ENCODE measurements at places on chromosomes 5 and 9.

DNA sequence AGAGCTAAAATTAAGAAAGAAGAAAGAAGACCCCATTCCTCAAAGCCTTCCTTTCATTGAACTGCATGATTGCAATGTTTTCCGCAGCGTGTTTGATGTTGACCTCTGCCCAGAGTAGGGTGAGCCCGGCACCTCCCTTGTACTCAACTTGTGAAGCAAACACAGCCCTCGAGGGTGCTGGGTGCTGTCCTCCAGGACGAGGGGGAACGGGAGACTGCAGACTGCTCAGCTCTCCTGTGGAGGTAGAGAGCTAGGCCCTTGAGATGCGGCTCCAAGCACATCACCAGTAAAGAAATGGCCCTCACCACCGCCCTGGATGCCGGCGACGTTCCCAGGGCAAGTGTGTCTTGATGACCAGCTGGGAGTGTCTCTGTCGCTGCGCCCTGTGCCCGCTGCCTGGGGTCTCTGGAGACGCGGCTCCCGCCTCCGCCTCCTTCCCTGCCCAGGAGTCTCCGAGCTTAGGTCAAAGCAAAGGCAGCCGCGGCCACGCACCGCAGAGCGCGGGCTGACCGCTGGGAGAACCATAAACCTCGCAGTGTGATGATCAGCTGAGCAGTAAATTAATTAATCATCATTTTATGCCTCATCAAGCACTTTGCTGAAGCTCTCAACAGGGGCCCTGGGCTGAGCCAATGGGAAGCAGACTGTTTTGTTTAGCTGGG is 108.7 kb downstream of the IRX2 start:
- no peak for DNase-seq

DNA sequence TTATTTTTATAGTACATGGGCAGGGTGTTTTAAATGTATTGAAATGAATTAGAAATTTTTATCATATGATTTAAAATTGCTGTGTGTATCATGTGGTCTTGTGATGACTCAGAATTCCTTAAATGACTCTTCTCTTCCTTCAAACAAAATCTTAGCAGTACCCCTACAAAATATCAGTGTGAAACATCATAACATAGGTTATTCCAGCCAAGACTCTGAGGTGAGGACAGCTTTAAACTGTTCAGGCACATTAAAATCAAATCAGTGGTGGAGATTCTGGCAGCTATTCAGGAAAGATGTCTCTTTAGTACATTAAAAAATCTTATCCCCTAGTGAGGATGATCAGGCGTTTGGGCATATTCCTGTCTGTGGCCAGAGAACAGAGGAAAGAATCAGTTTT is 174.0 kb downstream of the MAN2A1 start:
- DNase-seq, result no peak

- DNase-seq, result no peak
These were observed 371.9 kb downstream of the EBF1 start for GRCh38 chr5:158727771-158728311.

GRCh38 chr5:152058267-152058666 is 133.6 kb upstream of the GLRA1 start:
- no peak for DNase-seq

DNA sequence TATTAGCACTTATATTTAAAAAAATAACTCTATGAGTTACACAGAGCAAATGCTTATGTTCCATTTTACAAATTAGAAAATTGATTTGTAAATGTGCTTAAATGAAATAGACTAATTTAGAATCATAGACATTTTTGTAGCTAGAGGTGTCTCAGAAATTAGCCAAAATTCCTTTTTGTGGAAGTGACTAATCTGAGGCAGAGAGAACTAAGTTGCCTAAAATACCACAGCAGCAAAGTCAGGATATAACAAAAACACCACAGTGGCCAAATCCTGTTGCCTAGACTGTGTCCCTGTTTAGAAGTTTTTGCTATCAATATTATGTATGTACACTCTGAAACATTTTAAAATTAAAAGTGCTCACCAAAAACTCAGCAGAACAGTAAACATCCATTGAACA is 18.7 kb downstream of the ADAMTSL1 start:
- no peak for DNase-seq

- no peak for DNase-seq
These were observed 5.2 kb downstream of the BASP1 start for GRCh38 chr5:17222664-17223063.

GRCh38 chr5:142863856-142864255 is 93.7 kb downstream of the ARHGAP26 start:
- DNase-seq, result no peak

DNA sequence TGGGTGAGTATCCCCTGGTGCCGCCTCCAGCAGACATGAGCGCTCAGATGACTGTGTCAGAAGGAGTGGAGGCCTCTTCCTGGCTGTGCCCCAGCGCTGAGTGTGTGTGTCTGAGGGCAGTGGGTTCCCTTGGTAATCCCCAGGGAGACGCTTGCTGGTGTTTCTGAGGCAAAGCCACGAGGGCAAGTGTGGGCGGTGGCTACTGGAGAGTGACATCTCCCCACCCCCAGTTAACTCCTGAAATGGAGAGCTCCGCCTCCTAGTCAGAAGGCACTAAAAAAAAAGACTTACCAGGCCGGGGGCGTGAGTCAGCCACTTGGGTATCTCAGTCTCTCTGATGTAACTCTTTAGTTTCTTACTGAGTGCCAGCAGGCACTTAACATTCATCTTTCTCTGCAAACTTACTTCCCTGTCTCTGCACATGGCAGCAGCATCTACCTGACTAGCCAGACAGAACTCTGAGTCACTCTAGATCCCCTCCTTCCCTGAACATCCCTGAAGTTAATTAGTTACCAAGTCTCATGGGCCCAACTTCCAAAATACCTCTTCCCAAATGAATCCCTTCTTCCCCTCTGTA is 19.3 kb downstream of the ORM2 start:
- peak; percentile 96 for DNase-seq

DNA sequence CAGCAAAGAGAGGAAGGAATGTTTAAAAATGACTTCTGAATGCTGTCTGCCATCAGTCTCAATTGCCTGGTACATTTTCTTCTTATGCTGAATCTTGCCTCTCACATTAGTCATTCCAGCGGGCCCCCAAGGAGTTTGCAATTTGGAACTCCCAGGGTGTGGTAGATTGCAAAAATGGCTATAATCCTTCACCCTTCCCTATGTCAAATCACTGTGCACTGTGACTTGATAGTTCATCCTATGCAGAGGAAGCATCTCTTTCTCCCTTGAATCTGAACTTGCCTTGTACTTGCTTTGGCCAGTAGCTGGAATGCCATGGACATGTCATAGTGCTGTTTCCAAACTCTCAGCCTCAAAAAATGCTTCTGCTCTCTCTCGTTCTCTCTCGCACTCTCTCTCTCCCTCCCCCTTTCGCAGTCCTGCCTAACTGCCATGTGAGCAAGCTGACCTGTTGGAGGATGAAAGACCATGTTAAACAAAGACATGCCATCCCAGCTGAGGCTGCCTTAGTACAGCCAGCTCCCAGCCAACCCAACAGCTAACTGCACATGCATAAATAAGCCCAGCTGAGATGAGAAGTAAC is 284.0 kb upstream of the TLE4 start:
- DNase-seq, result no peak

- no peak for DNase-seq
These were observed 220.6 kb downstream of the MELK start for GRCh38 chr9:36793277-36793676.

DNA sequence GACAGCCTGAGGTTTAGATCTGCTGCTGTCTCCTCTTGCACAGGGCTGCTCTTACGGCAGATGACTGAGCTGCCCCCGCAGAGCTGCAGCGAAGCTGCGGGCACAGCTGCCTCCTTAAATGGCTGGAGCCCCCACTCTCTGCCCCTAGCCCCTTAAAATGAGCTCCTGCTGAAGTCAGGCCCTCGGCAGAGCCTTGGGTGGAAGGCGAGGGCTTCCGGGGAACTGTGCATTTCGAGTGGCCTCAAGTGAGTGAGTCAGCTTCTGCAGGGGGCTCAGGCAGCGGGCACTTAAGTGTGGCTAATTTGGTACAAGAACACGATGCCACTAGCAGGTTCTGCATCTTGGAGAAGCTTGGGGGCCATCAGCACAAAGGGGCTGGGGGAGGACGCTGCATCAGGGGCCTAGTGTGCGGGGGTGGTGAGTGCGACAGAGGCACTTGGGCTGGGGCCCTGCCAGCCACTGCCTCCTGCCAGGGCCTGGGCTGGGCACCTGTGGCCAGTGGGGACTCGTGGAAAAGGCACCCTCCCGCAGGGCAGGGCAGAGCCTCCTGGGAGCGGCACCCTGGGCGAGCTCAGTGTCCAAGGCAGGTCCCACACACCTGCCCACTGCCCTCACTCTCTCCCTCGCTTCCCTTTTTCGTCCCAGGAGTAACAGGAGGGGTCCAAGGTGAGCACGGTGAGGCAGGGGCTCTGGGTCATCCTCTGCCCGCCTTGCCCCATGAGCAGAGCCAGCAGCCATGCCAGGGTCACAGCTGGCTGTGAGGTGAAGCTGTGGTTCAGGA is 28.8 kb upstream of the RNU6ATAC start:
- DNase-seq, result no peak

DNA sequence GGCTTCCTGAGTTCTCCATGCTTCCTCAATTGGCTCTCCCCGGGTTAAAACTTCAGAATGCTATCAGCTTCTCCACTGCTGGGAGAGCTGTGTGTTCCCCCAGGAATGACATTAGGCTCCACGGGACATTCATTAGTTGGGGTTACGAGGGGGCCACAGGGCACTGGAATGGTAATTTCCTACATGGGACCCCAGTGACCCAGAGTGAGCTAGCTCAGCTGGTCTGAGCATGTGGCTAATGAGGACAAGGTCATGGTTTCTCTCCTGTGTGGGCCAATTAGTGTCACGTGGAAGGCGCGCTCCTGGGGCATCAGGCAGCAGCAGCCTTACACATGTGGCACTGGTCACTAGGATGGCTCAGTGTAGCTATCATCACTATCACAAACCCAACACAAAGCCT is 21.0 kb downstream of the LSM11 start:
- no peak for DNase-seq

DNA sequence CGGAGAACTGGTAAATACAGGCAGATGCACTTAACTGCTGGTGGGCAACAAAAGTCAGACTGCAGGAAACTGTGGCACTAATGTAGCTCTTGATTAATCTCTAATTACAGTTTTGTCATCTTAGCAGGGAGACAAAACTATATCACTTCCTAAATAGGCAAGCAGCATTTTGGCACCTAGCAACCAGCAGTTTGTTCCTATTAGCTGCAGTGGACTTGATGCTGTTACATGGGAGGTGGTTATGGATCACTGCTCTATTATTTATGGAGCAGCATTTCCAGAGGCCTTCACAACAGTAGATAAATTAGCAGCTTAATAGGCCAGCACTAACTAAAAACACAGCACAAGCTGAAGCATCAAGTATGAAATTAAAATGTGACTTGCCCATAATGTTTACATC is 518.3 kb upstream of the ITGA1 start:
- DNase-seq, result no peak

GRCh38 chr9:133323211-133323610 is 12.8 kb downstream of the SURF6 start:
- DNase-seq, result no peak

- no peak for DNase-seq
These were observed 8.1 kb upstream of the ARSB start for GRCh38 chr5:78993165-78993564.

GRCh38 chr9:110669433-110669832 is 842 bp downstream of the MUSK start:
- DNase-seq, result no peak

- no peak for DNase-seq
These were observed 1.3 kb downstream of the IL31RA start for GRCh38 chr5:55852503-55852902.

DNA sequence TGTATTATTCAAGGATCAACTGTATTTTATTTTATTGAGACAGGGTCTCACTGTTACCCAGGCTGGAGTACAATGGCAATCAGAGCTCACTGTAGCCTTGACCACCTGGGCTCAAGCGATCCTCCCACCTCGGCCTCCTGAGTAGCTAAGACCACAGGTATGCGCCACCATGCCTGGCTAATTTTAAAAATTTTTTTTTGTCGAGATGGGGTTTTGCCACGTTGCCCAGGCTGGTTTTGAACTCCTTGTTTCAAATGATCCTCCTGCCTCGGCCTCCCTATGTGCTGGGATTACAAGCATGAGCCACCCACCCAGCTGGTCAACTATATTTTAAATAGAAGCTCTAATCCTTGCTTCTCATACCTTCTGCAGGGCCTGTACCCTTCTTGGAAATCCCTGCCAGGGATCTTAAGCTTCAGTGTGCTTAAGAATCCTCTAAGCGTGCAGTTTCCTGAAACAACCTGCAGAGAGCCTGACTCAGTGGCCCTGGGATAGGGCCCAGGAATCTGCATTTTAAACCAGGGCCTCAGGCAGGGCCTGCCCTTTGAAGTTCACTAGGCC is 2.9 kb downstream of the AKNA start:
- DNase-seq, result no peak

- peak; percentile 60 for DNase-seq
These were observed 191.2 kb downstream of the GNA14 start for GRCh38 chr9:77456829-77457437.

DNA sequence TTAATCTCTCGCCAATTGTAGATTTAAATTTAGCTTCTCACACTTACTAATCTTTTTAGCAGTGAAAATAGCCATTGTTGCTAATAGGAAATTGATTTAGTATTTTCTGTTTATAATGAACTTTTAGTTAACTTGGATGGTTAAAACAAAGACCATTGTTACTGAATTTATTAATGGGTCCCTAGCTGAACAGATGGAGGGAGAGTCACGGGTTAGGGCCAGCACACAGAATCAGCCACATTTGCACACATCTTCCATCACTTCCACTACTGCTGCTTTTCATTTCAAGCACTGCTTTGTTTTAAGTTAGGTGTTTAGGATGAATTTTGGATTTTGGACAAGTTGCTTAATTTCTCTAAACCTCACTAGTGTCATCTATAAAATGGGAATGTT is 125.9 kb upstream of the ADAMTSL1 start:
- no peak for DNase-seq

GRCh38 chr5:14420101-14420811 is 161.3 kb upstream of the OTULINL start:
- DNase-seq, result no peak

DNA sequence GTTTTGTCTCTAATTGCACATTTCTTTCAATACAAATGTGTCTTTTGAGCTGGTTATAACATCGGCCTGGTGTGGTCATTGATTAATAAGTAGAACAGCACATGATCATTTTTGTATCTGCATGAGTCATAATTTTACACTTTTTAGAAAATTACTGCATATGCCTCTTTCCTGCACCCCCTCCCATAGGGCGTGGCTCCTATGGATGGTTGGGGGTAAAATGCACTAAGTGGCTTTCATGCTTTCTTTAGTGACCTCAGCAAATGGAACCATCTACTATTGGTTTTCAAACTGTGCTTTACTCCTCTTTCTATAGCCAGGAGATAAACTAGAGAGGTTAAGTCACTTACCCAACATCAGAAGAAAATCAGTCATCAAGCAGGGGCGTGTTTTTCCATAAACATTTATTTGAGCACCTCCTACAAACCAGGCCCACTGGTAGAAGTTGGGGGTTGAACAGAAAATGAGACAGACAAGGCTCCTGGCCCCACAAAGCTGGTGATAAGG is 3.8 kb downstream of the ANXA6 start:
- DNase-seq, result no peak
